NCI-H1694 treated with DMSO at 0.1 percent for 48 hours (cell line): ENCODE measurements at places on chromosomes 7 and 10.

DNA sequence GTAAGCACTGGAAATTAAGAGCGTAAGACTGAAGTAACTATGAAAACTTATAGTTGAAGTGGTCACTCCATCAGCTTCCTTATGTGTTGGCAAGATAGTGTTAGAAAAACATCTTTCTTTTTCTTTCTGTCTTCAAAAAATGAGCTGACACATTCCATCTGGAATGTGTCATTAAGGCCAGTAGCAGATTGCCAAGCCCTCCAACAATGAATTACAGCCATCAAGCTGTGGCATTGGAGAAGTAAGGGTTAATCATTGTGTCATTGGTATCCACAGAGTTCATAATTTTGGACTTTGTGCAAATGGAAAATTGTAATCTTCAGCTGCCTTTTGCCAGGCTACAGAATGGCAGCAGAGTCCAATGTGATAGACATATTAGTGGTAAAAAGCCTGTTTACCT, 926.3 kb downstream of the NRG3 start:
- DNase-seq = no peak

- DNase-seq = no peak
Observed at GRCh38 chr7:14837216-14837615, 65.3 kb downstream of the DGKB start.

DNA sequence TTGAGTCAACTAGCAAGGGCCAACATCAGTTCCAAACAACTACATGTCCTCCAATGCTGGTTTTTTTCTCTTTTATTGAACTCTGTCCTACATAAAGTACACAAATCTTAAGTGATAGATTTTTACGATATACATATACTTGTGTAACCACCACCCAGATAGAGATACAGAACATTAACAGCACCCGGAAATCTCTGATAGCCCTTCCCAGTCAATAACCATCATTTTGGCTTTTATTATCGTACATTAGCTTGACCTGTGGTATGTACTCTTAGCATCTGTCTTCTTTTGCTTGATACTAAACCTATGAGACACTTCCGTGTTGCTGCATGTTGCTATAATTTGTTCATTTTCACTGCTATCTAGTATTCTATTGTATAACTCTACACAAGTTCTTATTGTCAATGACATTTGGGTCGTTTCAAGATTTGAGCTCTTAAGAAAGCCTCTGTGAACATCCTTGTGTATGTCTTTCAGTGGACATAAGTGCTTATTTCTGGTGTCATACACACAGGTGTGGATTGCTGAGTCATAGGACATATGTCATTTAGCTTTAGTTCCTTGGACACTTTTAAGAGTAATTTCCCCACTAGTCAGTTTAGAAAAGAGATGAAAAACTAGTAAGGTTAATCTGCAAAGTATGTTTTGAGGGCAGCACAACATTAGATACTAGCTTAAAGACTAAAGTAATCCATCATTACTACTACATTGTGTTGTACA, 111.1 kb downstream of the PRLHR start:
- no peak for DNase-seq

DNA sequence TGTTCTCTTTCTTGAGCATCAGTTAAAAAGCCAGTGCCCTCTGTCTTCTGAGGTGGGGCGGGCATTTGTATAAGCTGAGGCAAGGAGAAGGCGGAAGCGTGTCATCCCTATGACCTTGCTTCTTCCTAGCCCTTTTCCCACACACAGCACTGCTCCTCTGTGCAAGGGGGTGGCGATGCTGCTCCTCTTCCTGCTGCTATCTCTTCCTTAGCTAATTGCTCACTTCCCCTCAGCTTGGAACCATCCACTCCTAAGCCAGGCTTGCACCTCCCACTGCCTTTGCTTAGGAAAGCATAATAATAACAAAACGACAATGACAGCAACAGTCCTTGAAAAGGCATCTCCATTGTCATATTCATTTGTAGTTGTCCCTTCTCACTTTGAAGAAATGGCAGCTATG, 366.9 kb downstream of the PHTF2 start:
- DNase-seq = no peak

DNA sequence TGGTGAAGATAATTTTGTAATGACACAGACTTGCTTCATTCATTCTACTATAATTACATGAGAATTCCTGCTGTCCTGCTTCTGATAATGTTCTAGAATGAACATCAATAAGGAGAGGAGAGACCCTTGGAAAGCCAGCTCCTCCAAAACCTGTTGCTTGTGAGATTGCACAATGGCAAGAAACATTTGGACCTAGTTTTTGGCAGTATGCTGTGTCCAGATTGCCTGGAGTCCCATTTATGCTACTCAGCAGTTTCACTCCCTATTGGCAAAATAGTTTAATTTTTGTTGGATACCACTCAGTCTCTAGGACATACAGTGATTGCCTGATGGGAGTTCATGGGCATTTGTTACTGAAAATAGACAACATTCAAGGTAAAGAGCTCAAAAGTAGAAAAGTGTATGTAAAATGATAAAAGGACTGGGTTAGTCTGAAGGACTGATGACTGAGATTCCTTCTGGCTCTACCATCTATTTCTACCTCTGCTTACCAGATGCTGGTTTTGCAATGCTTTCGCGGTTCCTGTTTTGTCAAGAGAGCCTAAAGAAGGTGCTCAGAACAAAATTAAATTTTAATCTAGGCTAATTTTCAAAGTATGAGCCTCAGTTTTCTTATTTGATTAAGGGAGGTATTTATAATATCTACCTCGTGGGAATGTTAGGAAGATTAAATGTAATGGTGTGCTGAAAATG, 8.0 kb upstream of the ACTR3B start:
- DNase-seq = no peak

DNA sequence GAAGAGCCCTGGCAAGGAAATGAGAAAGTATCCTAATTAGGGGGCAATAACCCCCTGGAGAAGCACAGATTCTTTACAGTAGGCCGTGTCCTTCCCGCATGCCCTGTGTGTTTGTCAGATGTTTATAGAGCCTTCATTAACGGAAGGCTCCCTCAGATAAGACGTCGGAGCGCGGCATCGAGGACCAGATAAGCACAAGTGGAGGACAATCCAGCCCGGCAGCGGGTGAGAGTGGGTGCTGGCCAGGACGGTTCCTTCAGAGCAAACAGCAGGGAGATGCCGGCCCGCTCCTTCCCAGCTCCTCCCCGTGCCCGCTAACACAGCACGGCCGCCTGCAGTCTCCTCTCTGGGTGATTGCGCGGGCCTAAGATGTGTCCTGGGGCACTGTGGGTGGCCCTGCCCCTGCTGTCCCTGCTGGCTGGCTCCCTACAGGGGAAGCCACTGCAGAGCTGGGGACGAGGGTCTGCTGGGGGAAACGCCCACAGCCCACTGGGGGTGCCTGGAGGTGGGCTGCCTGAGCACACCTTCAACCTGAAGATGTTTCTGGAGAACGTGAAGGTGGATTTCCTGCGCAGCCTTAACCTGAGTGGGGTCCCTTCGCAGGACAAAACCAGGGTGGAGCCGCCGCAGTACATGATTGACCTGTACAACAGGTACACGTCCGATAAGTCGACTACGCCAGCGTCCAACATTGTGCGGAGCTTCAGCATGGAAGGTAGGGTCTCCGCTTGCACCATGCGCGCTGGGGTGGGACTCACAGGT, at the start of gene GDF2:
Gene GDF2 (plus strand): TSS at position 155 of the 762 bp plus-strand sequence. CDS start 215 bp downstream, at position 370.
- no peak for DNase-seq

DNA sequence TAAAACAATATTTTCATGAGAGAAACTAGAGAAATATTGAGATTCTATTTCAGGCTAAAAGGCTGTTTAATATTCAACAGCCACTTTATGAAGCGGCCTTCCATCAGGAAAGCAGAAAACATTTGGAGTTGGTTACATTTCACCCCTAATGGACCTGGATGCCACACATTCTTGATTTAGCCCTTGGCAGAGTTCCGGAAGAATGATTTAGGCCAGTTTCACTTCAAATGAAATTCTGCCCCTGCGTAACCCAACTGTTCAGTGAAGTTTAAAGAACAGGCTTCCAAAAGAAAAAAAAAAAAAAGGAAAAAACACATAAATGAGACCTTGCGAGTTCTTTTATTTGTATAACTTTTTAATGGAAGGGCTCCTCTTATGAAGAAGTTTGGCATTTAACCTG, 239.2 kb upstream of the AKR1E2 start:
- DNase-seq = no peak

GRCh38 chr7:156177422-156178055, 365.3 kb upstream of the SHH start:
- no peak for DNase-seq

DNA sequence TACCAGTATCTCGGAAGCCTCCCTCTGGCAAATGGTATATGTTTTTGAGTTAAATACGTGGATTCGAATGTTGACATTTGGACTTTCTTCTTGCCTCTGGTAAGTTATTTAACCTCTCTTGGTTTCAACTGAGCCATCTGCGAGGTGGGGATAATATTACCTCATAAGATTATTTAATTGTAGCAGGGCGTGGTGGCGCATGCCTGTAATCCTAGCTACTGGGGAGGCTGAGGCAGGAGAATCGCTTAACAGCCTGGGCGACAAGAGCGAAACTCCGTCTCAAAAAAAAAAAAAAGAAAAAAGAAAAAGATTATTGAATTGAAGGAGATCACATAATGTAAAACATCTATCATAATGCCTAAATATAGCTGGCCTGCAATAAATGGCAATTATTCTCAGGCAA, 396 bp upstream of the TAF5 start:
- no peak for DNase-seq

DNA sequence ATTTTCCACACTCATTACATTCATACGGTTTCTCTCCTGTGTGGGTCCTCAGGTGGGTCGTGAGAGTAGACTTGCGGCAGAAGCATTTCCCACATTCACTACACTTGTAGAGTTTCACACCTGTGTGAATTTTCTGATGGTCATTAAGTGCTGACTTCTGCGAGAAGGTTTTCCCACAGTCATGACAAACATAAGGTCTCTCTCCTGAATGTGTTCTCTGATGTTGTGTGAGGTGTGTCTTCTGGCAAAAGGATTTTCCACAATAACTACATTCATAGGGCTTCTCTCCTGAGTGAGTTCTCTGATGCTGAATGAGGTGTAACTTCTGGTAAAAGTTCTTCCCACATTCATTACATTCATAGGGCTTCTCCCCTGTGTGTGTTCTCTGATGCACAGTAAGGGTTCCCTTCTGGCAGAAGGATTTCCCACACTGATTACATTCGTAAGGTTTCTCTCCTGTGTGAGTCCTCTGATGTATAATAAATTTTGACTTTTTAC, 15.1 kb downstream of the ZNF12 start:
- DNase-seq = no peak

DNA sequence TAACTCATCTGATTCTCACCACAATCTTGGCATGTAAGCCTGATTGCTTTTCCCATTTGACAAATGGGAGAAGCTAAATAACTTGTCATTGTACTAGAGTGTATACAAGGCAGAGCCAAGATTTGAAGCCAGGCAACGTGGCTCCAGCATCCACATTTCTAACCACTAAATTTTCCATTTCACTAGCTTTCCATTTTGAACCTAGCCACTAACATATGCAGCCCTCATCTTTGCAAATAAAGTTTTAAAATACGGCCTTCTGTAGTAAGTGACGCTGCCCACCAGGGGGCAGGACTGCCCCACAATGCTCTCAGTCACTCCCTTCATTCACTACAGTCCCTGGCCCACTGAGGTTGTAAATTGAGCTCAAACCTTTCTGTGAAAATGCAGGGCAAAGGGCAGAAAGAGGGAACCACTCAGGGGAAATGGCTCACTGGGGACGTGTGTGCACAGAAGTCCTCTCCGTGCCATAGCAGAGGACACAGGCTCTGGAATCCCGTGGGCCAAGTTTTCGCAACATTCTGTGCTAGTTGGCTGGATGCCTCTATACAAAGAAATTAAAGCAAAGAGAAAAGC, 315.7 kb downstream of the TNS3 start:
- peak; percentile 82 for DNase-seq

DNA sequence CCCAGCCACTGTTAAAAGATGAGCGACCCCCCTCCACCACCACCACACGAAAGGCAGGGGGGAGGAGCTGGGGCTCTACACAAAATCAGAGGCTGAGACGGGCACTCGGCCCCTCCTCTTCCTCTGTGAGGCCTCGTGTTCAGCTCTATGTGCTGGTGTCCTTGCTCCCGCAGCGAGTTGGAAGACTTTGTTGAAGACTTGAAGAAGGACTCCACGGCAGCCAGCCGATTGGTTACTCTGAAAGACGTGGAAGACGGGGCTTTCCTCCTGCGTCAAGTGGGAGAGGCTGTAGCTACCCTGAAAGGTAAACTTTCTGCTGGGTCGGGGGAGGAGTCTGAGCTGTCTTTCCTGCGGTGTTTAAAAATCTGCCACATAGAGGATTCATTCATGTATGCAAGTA, 203.7 kb downstream of the ARHGAP21 start:
- no peak for DNase-seq

- DNase-seq = no peak
Observed at GRCh38 chr7:139820089-139820488, 9.0 kb upstream of the TBXAS1 start.

DNA sequence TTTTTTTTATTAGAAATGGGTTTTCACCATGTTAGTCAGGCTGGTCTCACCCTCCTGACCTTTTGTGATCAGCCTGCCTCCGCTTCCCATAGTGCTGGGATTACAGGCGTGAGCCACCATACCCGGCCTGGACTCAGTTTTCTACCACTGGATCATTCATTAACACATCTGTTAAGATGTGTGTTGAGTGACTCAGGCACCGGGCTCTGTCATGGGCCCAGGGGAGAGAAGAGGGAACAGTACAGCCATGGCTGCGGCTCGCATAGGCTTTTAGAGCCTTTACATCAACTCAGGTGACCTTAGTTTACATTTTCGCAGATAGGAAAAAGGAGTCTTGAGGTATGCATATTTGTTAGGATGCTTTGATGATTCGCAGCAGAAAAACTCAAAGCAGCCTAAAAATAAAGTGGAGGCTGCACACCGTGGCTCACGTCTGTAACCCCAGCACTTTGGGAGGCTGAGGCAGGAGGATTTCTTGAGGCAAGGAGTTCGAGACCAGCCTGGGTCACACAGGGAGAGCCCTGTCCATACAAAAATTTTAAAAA, 3.1 kb upstream of the ARPC1B start:
- DNase-seq = no peak

DNA sequence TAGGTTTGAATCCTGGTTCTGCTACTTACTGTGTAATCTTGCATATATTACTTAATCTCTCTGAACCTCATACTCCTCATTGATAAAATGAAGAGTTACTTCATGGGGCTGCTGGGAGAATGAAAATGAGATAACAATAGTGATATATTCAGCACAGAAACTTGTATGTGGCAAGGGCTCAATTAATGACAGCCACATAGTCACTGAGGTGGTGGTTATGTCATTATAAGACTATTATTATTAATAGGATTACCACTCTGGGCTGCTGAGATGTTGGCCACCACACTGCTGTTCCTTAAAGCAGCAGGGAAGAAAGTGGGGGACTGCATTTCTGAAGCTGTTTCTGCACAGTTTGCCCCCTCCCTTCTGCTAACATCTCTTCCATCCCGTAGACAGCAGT, 100.4 kb upstream of the PDLIM1 start:
- no peak for DNase-seq

- DNase-seq = no peak
Observed at GRCh38 chr7:27616186-27616491, 46.5 kb downstream of the HIBADH start.

GRCh38 chr10:97411406-97411805, 10.3 kb upstream of the RRP12 start:
- DNase-seq = no peak

DNA sequence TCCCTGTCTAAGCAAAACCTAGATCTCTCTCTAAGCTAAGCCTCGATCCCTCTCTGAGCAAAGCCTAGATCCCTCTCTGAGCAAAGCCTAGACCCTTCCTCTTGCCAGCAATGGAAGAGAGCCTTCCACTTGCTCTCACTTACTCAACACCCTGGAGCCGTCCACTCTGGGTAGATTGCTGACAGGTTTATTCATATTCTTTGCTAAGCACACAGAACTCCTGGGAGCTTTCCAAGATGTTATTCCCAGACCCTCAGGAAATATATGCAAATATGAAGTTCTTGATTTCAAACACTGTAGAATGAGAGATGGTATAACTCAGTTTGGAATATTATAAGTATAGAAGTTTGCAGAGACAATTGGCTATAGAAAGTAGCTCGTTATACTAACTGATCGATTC, 503.8 kb upstream of the CELF2 start:
- no peak for DNase-seq
